ENCODE measurements at places on chromosomes 3 and 15.

GRCh38 chr3:170421111-170421641, 2.5 kb downstream of the CLDN11 start:
- DNase-seq = no peak

DNA sequence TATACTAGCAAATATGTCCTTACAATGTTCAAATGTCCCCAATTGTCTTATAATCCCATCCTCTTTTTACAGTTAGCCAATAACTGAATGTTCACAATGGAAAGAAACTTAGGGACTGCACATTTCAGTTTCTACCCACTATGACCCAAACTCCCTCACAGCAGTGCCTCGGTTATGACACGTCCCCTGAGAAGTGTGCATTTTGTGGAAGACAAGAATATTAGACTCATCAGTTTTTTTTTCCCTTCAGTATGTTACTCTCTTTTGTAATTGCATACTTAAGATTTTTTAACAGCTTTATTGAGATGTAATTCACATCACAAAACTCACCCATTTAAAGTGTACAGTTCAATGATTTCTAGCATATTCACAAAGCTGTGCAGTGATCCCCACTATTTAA, 64.8 kb downstream of the IGF2BP2 start:
- no peak for DNase-seq

- DNase-seq = no peak
These were observed 151.9 kb upstream of the UBE2E1 start for GRCh38 chr3:23653647-23654525.

- DNase-seq = no peak
These were observed 316.6 kb upstream of the UBE2E2 start for GRCh38 chr3:22886439-22887068.

DNA sequence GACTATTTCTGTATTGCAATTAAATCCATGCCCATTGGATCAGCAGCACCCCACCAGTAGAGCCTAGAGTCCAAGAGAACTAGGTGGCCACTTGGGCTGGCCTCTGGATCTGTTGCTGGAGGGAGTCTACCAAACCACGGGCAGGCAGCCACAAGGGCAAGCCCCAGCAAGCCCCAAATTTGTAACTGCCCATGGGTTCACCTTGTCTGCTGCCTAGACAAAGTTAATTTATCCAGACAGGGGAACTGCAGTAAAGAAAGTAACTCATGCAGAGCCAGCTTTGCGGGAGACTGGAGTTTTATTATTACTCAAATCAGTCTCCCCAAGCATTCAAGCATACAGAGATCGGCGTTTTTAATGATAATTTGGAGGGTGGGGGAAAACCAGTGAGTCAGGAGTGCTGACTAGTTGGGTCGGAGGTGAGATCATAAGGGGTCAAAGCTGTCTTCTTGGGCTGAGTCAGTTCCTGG, 74.0 kb upstream of the TERB2 start:
- no peak for DNase-seq

DNA sequence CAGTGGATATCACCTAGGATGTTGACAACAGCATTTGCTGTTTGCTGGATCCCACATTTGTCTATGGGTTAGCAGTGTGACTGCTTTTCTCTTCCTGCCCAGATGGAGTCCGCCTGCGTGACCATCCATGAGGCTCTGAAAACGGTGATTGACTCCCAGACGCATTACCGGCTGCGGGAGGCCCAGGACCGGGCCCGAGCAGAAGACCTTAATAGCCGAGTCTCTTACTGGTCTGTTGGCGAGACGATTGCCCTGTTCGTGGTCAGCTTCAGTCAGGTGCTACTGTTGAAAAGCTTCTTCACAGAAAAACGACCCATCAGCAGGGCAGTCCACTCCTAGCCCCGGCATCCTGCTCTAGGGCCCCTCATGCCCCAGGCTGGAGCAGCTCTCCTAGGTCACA, 11.0 kb downstream of the TMED3 start:
- DNase-seq = no peak

DNA sequence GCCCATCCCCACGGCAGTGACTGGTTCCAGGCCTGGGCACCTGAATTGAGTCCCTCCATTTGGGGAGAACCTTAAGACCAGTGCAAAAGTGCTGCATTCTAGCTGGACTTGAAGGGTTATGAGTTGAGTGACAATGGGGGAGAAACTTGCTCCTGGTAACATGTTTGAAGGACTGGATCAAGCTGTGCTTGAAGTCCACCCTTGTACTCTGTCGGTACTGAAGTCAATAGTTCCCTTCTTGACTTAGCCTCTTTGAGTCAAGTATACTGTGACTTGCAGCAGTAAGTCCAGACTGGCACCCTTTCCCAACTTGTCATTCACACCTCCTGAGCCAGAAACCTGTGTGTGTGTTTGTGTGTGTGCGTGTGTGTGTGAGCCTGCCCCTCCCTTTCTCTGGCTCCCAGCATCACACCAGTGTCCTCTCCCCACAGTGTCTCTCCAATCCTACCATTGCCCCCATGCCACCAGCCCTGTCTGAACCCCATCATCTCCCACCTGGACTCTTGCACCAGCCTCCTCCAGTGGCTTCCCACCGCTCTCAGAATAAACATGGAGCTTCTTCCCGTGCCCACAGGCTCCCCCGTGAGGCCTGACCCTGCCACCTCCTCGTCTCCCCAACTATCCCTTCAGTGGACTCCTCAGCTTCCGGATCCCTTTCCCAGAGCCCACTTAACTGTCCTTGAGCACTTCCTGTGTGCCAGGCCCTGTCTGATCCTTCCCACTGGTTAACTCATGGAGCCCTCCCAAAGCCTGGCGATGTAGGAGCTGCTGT, 10.2 kb upstream of the FBLN2 start:
- no peak for DNase-seq

DNA sequence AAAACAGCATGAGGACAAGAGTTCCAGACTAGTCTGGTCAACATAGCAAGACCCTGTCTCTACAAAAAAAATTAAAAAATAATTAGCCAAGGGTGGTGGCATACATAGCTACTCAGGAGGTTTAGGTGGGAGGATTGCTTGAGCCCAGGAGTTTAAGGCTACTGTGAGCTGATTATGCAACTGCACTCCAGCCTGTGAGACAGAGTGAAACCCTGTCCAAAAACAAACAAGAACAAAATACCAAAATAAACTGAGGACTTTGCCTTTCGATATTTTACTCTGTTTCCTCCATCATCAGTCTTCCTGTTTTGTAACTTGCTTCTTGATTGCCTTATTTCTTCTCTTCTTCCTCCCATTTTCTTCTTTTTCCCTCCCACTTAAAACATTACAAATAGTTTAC, 504.4 kb downstream of the ROBO1 start:
- DNase-seq = no peak

DNA sequence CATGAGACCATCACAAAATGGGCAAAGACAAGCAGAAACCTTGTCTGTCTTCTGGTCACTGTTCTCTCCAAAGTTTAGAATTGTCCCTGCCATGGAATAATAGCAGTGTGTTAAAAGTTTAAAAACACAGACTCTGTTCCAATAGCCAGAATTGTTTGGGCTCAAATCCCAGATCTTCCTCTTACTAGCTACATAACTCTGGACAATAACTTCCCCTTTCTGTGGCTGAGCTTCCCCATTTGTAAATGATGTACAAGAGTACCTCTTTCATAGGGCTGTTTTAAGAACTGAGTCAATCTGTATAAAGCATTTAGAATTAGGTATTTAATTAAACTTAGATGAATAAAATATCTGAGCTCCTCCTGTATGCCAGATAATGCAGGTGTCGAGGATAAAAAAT, 623.0 kb downstream of the NTRK3 start:
- DNase-seq = no peak

DNA sequence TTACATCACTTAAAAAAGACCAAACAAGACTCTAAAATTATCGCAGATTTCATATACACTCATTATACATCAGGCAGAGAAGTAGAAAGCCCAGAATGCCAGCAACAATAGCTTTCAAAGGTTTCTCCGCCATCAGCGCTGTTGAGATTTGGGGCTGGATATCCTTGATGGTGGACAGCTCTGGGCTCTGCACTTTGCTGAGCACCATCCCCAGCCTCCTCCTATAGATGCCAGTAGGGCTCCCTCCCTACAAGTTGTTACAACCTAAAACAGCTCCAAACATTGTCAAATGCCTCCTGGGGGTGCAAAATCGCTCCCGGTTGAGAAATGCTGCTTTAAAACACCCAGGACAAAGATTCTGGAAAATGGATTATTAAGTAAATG, 73.5 kb downstream of the ATP10A start:
- DNase-seq = no peak

- DNase-seq = no peak
These were observed 237.6 kb upstream of the CHRNA7 start for GRCh38 chr15:31792611-31793199.

DNA sequence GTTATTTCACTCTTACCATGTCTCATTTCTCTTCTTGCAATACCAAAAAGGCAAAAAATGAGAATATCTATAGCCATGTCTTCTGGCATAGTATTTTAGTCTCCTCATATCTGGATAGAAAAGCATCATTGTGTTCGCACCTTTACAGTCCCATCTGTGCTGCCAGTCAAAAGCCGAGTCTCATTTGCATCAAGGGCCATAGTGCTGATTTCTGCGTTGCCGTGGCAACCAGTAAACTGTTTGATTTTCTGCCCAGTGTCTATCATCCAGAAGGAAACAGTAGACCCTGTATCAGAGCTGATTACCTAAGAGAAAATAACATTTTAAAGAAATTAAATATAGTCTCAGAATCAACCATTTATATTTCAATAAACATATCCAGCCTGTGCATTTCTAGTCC, 86.1 kb upstream of the SERPINI2 start:
- no peak for DNase-seq

GRCh38 chr3:56125358-56126005, 342.8 kb downstream of the ERC2 start:
- DNase-seq = no peak

- no peak for DNase-seq
These were observed 601.0 kb downstream of the MECOM start for GRCh38 chr3:169062501-169062900.

DNA sequence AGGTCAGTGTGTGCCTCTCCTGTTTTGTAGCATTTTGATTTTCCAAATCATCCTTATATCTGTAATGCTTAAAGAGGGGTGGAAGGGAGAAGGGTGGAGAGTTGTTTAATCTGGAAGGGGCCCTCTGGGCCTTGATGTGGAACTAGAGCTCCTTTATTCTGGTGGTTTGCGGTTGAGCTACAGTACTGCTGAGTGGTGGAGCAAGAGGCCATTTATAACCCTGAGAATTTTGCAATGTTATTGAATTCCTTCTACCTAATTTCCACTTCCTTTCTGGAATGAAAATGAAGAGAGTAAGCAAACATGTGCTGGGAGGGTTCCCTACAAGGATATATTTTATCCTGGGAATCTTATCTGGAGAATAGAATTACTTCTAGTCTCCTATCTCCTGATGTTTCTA, 35.3 kb upstream of the TUBGCP5 start:
- no peak for DNase-seq

Measured in D341Med (cell line).